LoVo (cell line): ENCODE measurements at places on chromosomes 7 and 10.

DNA sequence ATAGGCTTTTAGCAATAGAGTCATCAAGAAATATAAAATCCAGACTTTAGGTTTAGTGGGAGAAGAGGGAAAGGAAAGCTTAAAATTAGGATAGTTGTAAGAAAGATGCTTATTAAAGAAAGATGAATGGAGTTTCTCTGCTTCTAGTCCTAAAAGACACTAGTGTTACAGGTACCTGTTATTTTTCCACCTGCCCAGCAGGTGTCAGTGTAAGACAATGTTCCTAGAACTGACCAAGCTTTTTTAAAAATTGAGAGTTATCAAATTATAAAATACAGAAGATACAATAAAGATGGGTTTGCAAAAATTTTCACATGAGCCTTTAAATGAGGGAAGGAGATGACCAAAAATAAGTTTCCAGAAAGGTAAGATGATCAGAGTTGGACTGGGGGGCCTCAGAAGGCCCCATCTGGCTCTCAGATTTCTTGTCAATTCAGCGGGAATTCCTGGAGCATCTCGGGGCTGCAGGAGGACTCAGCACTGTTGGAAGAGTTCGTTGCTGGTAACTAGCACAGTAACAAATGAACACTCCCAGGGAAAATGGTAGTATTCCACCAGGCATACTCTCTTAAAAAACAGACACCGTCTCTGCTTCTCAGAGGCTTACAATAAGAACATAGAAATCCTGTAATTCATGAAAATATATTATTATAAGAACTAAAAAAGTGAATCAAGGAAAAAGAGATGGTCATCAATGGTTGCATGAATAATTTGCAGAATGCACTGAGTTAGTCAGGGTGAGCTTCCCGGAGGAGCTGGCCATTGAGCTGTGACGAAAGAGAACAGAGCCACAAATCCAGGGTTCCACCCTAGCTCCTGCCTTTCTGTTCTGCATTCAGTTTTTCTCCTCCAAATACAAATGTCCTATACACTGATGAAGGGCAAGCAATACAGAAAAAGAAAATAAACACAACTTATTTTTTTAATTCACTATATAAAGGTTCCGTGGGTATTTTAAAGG, 71.8 kb upstream of the PIK3CG start:
- peak; percentile 73 for DNase-seq

DNA sequence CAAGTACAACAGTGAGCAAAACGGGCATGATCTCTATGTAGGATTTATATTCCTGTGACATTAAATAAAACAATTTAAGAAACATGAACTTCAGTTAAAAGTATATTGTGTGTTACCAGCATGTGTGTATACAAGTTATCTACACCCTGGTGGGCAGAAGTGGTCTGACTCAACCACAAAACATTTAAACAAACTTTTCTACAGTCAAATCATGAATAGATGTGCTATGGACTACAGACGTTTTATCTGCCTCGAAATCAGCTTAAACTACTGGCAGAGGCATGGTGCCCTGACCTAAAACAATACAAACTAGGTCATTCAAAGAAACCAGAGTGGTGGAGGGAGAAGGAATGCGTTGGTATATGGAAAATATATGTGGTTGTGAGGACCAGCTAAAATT, 3.6 kb downstream of the ARL3 start:
- no peak for DNase-seq

- DNase-seq = no peak
Measured at GRCh38 chr7:159148430-159149395, 4.0 kb upstream of the VIPR2 start.

- DNase-seq = no peak
Measured at GRCh38 chr10:100735337-100736143, 9.8 kb upstream of the PAX2 start.

- no peak for DNase-seq
Measured at GRCh38 chr7:150909200-150909995, 57.1 kb downstream of the AOC1 start.

DNA sequence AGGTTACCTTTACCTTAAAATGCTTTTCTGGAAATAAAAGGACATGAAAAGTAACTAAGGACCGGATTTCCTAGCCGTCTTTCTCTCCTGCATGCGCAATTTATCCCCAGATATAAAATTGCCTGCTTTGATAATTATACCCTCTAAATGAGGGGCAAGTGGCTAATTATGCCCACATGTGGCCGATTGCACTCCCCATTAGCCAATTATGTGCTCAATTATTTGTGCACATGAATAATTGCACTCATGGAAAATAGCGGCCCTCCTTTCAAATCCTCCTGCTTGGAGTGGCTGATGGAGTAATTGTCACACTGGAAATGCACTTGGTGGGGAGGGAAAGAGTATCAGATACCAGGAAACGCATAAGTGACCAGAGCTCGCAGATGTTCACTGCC, 66.4 kb upstream of the ATRNL1 start:
- no peak for DNase-seq

GRCh38 chr7:10299384-10299783, 674.3 kb upstream of the PHF14 start:
- no peak for DNase-seq

DNA sequence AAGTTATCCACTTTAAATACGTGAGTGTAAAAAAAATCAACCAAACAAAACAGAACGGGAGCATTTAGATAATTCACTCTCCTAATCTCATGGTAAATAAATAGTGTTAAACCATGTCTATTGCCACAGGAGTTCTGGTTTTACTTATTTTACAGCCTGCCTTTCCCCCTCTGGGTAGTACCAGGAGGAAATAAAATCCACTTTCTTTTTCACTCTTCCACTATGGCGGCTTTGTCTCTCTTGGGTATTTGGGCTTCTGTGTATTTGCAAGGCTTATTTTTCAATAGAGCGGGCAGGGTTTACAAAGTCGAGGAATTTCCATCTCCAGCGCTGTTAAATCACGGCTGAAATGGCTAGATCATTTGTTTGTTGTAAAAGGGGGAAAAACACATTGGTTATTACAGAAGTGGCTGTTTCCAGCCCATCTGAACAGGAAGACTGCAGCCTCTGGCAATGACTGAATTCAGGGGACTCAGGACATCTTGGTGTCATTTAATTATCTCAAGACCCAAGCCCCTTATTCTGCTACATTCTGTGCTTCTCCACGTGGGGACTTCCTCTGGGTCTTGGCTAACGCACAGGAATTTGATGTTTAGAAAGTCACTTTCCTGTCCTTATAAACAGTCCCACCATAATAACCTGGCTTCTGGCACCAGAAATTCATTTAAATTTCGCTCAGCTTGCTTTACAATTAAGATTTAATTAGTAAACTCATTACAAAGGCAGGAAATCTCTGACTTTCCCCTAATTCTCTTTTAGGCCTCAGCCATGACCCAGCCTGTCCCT, 323.9 kb downstream of the GATA3 start:
- no peak for DNase-seq

- DNase-seq = no peak
Measured at GRCh38 chr7:55261386-55261770, 103.8 kb upstream of the LANCL2 start.

- DNase-seq = no peak
Measured at GRCh38 chr7:156703773-156704482, 63.4 kb downstream of the RNF32 start.

DNA sequence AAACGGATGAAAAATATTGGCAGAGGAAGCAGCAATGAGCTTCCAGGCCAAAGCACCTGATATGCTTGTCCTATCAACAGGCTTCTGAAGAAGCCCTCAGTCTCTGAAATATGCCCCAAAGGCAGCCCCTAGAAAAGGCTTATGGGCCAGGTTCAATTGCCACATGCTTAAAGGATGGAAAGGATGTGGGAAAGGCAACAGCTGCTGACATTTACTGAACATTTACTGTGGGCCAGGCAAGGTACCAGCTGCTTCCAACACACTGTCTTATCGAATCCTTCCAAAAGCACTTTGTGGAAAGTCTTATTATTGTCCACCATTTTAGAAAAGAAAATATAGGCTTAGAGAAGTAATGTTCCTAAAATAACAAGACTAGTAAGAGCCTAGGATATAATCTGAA, 56.5 kb downstream of the DOCK4 start:
- DNase-seq = no peak

- peak; percentile 30 for DNase-seq
Measured at GRCh38 chr10:98262571-98262970, 5.4 kb downstream of the LOXL4 start.

GRCh38 chr7:68248973-68249372, 1252.3 kb downstream of the TYW1 start:
- DNase-seq = no peak

DNA sequence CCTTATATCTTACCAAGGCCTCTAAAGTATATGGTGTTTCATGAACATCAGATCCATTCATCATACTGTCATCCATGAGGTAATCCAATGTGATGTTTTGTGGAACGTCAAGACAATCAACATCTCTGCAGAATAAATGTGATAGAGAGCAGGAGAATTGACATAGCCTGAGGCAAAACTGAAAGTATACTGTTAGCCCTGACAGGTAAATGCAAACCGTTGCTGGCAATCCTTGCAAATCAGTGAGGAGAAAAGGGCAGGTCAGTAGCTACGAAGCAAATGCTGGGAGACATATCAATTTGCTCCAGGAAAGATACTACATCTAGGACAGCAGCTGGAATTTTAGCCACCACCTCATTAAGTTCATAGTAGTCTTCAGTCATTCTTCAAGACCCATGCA, 4.5 kb upstream of the CCDC3 start:
- DNase-seq = no peak

- no peak for DNase-seq
Measured at GRCh38 chr10:74854610-74855009, 28.2 kb downstream of the KAT6B start.

- no peak for DNase-seq
Measured at GRCh38 chr10:103276896-103277712, at the start of gene INA. Gene INA (plus strand): TSS chr10:103277138. CDS start chr10:103277212, 74 bp downstream.

GRCh38 chr7:102096706-102097427, 189.8 kb upstream of the SH2B2 start:
- peak; percentile 65 for DNase-seq
